ENCODE measurements at places on chromosomes 5 and 9.
A peak's percentile ranks its signal among the peaks of the same experiment; 100 is the strongest.

DNA sequence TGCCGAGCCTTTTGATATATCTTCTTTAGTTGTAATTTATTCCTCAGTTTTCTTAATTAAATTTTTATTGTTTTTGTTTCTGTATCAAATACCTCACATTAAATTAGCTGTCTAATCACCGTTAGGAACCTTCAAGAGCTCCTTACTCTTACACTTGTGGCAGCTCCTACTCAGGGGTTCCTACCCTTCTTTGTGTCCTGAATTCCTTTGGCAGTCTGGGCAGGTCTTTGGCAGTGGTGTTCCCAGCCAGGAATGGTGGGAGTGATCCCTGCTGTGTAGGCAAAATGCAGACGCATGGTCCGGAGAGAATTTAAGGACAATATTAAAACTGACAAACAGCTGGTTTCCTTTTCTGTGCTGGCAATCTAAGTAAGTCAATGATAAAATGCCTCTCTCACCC lies 41.8 kb downstream of the MAST4 start:
- DNase-seq = no peak

- no peak for DNase-seq
Measured at GRCh38 chr9:126465977-126466376, 139.3 kb downstream of the MVB12B start.

- no peak for DNase-seq
Measured at GRCh38 chr5:169097374-169098326, 203.3 kb downstream of the SLIT3 start.

- DNase-seq = no peak
Measured at GRCh38 chr9:92608909-92609445, 61.0 kb downstream of the IPPK start.

- no peak for DNase-seq
Measured at GRCh38 chr5:33372721-33373472, 67.9 kb upstream of the TARS1 start.

DNA sequence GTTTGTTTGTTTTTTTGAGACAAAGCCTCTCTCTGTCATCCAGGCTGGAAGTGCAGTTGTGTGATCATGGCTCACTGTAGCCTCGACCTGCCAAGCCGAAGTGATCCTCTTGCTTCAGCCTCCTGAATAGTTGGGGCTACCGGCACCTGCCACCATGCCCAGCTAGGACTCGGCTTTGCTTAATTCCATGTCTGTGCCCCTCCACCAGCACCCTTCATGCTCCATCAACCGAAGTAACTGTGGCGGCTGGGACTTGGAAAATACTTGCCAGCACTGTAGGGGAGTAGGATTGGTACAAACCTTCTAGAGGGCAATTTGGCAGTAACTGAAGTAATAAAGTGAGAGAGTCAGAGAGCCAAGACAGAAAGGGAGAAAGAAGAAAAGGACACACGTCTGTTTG lies 19.0 kb downstream of the FAXDC2 start:
- no peak for DNase-seq

DNA sequence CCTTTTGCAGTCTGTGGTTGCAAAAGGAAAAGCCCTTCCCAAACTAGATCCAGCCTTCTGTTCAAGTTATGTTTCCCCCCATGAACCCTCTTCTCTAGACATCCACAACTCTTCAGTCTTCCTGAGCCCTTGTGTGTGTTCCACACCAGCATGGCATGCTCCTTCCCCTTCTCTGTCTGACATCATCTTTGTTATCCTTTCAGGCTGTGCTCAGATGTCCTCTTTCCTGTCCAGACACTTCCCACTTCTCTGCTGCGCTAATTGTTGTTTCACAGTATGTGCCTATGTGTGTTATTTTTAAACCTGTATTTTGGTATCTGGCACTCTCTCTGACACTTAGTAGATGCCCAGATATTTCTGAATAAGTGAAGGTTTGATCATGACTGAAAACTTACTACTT lies 38.2 kb downstream of the FOCAD start:
- no peak for DNase-seq

GRCh38 chr9:134722120-134722701 lies 80.6 kb downstream of the COL5A1 start:
- no peak for DNase-seq

- DNase-seq = no peak
Measured at GRCh38 chr9:32351845-32352244, 32.6 kb upstream of the ACO1 start.

GRCh38 chr5:69530561-69531405 lies 29.2 kb upstream of the GTF2H2C start:
- no peak for DNase-seq

DNA sequence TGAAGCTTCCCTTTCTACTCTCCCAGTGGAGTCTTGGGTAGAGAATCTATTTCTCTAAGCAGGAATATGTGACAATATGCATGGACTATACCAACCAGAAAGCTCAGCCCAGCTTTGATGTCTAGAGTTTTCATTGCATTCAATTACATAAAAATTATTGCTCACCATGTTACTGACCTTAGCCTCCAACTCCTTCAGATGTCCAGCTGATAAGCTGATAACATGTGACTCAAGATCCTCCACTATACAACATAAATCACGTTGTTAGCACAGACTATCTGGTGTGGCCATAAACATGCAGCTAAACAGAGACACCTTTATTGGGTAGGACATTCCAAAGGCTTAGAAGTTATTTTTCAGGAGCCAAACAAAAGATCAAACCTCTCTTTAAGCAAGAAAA lies 1168.2 kb downstream of the CDH12 start:
- DNase-seq = no peak

DNA sequence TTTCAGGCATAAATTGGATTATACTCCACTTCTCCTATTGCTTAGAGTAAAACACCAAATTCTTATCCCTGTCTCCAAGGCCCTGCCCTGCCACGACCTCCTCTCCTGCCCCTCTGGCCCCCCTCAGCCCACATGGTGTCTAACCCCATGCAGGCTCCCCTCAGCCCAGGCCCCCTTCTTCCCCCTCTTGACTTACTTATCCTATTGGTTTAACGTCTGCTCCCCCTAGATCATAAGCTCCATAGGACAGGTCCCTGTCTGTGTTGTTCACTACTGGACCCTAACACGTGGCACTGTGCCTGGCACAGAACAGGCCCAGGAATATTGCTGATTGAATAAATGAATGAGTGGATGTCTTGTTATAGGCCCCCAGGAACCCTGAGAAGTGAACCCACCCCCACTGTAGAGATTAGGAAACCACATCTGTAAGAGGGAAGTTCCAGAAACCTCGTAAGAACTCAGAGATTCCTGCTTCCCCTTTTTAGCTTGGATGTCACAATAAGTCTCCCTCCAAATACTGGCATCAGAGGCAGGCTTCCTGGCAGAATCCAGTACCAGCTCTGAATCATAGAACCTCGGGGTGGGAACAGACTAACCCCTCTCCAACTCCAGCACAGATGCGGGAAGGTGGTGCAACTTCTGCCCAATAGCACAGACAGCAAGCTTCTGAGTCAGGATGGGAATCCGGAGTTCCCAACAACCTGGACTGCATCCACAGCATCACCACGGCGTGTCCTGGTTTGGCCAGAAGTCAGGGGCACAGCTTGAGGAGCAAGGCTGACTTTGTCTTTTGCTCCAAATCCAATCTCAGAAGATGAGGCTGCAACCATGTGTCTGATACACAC lies 31.5 kb downstream of the HRH2 start:
- DNase-seq = no peak

DNA sequence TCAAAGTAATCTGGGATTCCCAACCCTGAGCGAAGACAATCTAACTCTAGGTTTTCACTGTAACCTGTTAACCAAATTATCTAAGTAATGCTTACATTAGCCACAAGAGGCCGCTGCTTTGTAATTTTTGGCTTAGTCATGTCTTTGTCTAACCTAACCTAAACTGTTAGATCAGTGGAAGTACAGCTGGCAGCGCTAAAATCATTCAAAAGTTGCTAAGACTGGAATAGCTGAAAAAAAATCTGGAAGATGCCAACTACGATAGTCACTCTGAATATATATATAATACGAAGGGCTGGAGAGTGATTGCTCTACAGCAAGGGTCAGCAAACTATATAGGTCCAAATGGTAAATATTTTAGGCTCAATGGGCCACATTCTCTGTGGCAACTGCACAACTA lies 60.2 kb downstream of the FBXO38 start:
- peak; percentile 87 for DNase-seq

- no peak for DNase-seq
Measured at GRCh38 chr5:107560377-107560776, 110.4 kb downstream of the EFNA5 start.

- DNase-seq = no peak
Measured at GRCh38 chr9:135737840-135738521, 36.0 kb downstream of the KCNT1 start.

GRCh38 chr5:16471387-16471786 lies 5.8 kb upstream of the ZNF622 start:
- DNase-seq = no peak

- DNase-seq = no peak
Measured at GRCh38 chr9:6945816-6946215, 188.0 kb downstream of the KDM4C start.

DNA sequence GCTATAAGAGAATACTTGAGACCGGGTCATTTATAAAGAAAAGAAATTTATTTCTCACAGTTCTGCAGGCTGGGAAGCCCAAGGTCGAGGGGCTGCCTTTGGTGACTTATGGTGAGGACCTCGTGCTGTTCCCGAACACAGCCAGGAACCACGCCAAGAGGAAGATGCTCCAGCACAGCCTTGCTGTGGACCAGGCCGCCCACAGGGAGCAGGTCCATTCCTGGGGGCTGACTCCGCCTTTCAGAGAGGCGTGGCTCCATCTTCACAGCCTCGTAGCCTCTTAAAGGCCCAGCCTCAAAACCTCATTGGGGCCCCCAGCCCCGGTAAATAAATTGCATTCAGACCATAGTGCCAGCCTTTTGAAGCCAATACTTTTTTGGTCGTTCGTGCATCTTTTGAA lies 93.5 kb upstream of the CACNA1B start:
- DNase-seq = no peak
